Airway epithelial cell (primary cell): ENCODE measurements at places on chromosomes 5 and 9. TPM values are rescaled to one million over a fixed set of nuclear protein-coding genes. Genes with fewer than 3 reads are reported as not detected.

Gene TPPP
- 1.7 and 1.9 TPM in 2 replicates for total RNA-seq

Gene C9orf78
- 33.7 and 38.4 TPM in 2 replicates for total RNA-seq

Gene GABRA6
- total RNA-seq: not detected in 2 replicates

Gene BSPRY
- total RNA-seq: 15.2 and 15.3 TPM in 2 replicates

Gene ADAMTS12
- 1.6 and 2.5 TPM in 2 replicates for total RNA-seq

Gene BAAT
- 0.05 and 0.07 TPM in 2 replicates for total RNA-seq

Gene DDX4
- total RNA-seq: not detected in 2 replicates

Gene AJM1
- total RNA-seq: 1.8 and 2.0 TPM in 2 replicates

Gene RETREG1
- 0.35 TPM in 1 of 2 replicates, not detected in the other for total RNA-seq
